ENCODE measurements at places on chromosomes 6 and 20.
A peak's percentile ranks its signal among the peaks of the same experiment; 100 is the strongest.

GRCh38 chr6:14067656-14068055, 49.9 kb upstream of the CD83 start:
- DNase-seq: no peak

DNA sequence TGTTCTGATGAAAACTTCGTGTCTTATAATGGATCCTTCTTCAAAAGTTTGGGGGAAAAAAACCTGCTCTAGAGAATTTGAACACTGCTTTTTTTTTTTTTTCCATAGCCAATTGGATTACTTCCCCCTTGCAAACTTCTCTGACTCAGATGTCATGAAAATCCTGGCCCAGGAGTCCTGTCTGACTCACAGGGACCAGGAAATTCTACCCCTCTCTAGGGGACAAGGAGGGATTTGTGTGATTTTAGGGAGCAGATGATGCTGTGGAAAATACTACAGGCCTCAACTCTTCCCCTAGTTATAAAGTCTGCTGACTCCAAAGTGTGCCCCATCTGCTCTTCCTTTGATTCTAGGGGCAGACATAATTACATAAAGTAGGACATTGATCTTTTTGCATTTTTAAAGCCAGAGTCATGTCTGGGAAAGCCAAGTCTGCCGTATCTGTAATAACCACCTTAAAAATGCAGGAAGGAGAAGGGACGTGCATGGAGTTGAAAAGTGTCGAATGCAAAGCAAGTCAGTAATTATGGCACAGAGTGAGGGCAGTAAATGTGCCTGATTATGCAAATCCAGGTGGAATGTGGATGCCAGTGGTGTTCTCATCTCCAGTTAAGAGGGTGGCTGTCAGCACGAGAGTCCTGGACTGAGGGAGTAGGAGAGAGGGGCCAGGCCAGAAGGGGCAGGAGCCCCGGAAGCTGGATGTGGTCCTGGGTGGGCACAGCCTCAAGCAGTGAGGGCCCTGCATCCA, 144.3 kb upstream of the SULF2 start:
- DNase-seq: no peak

DNA sequence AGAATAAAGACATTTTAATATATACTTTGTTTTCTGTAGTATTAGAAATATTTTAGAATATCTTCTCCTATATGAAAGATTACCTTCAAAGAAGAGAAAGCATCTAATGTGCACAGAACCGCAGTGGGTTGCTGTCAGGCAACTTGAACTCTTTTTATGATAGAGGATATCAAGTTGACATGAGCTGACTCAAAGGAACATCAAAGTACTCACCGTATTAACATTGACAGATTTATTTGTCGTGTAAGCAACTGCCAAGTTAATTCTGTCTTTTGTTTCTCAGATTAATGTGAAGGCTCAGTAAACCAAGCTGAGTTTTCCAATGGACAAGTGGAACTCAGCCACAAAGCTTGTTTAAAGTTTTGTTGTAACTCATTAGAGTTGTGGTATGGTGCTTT, 2.2 kb upstream of the GINM1 start:
- DNase-seq: no peak

- DNase-seq: no peak
Measured at GRCh38 chr6:42409581-42409980, 42.1 kb downstream of the TRERF1 start.

DNA sequence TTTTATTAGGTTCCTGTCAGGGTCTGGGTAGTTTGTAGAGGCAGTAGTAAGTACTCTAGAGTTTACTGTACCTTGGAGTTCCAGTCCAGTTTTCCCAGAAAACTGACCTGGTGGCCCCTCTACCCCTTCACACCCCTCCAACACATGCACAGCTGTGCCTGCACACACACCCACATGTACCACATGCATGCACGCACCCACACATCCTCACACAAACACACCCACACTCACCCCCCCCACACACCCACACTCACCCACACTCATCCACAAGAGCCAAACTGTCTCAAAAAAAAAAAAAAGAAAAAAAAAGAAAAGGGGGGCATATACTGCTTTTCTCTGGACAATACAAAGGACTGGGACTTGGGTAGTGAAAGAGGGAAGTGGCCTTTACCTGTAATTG, 570.5 kb downstream of the QKI start:
- no peak for DNase-seq

DNA sequence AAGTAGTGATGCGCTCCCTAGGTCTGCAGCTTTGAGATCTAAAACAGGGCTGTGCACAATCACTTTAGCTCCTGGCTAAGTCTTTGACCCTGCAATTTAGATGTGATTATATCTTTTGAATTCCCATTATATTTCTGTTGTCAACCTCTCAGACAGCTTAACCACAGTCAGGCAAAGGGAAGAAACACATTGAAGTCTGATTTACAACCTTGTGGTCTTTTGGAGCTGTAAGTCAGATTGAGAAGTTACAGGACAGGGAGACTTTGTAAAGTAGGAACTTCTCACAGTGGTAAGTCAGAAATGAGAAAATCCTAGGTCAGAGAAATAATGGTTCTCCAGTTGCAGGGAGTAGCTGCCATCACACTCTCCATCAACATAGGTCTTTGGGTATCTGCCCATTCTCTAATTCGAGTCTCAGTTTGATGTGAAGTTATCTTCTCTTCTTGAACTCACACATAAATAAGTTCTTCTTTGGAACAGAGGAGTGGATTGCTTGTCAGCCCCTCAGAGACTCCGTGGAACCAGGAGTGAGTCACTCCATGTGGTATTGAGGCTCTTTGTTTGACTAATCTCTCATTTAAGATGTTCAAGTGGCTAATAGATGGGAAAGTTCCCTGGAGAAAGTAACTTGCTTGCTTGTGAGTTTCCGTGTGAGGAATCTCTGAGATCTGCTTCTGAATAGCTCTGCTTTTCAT, 35.0 kb upstream of the SGK1 start:
- no peak for DNase-seq

DNA sequence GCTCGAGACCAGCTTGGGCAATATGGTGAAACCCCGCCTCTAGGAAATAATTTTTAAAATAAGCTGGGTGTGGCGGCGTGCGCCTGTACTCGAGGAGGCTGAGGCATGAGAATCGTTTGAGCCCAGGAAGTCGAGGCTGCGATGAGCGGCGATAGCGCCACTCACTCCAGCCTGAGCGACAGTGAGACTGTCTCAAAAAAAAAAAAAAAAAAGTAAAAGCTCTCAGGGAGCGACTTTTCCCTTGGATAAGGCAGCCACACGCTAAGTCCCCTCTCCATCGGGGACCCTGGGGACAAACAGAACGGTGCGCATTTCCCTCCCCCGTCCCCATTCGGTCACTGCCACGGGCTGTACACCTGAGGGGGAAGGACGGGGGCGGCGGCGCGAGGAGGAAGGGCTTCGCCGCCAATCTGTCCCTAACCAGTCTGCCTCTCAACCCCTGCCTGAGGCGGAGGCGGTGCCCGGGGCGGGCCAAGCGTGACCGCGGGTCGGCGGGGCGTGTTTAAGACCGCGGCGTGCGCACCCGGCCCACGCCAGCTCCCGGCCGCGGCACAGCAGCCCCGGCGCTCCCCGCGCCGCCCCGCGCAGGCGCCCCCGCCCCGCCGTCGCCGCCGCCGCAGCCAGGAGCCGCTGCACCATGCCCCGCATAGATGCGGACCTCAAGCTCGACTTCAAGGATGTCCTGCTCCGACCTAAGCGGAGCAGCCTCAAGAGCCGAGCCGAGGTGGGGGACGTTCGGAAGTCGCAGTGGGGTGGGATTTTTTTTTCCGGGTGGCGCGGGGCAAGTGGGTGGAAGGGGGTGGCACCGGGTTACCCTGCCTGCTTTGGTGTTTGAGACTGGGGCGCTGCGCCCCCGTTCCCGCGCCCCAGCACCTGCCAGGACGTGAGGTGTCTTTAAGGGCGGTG, at the start of gene GMPR:
GMPR (plus strand) TSS at position 531 of the 906 bp plus-strand sequence; CDS start at position 638, 107 bp downstream.
- peak; percentile 86 for DNase-seq

DNA sequence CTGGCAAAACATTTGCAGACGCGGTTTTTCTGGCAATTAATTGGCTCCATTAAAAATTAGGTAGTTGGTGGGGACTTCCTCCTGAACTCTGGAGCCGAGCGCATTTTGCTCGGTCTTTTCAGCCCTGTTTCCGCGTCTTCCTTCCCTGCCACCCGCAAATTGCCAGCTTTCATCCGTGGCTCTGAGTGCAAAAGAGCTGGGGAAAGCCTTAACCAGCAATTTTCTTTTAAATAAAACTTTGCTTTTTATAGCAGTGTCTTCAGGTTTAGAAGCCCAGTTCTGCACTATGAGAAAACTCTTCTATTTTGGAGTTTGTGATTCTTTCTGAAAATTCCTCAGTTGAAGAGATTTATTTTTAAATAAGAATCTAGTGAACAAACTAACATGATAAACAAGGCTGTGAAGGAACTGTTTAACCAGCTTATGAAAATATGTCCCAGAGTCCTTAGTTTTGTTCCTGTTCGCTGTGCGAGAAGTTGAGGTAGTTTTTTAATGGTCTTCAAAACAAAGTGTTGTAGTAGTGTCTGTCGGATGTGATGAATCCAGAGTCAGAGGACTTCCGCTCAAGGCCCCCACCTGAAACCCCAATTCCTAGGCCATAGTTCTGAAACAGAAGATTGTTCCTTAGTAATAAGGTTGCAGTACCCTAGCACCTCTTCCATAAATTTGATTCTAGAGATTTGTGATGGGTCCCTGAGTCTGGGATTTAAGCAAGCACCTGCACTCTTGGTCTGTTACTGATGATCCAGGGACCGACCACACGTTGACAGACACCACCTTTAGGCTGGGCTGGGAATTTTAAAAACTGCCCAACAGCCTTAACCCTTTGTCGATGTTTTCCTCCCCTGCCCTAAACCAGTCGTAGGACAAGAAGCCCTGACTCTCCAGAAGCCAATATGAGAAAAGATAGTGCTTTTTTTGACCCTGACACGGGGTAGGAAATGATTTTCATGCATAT, 950 bp downstream of the KCTD20 start:
- DNase-seq: peak; percentile 39

DNA sequence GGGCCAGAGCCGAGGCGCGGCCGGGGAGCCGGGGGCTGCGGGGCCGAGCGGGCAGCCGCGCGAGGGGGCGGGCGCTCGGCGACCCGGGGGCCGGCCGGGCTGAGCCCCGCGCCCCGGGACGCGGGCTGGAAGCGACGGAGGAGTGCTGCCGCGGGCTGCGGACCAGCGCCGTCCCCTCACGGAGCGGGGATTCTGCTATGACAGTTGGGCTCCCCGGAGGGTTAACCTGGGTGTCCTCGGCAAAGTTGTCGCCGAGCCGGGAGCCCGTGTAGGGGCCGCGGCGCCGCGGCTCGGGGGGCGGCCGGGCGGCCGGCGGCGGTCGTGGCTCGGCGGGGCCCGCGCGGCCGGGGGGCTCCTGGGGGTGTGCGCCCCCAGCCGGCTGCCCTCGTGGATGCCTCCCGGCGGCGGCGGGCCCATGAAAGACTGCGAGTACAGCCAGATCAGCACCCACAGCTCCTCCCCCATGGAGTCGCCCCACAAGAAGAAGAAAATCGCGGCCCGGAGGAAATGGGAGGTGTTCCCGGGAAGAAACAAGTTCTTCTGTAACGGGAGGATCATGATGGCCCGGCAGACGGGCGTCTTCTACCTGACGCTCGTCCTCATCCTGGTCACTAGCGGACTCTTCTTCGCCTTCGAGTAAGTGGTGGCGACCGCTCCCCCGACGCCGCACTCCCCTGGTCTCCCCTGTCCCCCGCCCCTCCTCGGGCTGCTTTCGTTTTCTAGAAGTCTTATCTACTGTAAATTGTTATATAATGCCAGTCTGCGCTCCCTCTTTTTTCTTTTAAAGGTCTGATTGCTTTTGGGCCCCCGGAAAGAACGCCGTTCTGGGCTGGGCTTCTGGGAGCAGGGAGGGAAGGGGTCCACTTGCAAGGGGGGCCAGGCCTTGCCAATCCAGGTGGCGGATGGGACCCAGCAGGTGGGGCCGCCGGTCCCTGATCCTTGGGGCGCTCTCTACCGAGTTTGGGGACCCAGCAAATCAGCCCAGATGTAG, 936 bp downstream of the ZDHHC14 start:
- peak; percentile 68 for DNase-seq

DNA sequence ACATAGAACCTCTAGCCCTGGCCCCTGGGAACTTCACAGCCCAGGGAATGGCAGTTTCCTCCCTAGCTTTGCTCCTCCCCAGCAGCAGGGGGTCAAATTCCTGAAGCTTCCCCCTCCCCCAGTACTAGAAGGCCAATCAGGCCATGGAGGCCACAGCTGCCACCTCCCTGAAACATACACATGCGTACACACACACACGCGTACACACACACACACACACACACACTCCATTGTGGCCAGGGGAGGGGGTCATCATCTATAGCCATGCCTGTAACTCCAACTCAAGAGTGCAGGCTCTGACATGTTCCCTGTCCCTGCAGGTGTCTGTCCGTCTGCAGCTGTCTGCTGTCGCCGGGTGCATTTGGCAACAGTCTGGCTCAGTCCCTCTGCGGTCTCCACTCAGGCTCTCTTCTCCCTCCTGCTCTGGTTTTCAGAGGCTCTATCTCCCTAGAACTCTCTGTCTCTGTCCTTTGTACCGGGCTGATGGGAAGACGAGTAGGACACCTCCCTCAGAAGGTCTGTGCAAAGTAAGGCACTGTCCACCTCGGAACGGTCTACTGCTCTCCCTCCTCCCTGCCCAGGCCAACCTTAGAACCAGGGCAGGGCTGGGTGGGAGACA, 1.4 kb downstream of the LRFN2 start:
- peak; percentile 21 for DNase-seq

DNA sequence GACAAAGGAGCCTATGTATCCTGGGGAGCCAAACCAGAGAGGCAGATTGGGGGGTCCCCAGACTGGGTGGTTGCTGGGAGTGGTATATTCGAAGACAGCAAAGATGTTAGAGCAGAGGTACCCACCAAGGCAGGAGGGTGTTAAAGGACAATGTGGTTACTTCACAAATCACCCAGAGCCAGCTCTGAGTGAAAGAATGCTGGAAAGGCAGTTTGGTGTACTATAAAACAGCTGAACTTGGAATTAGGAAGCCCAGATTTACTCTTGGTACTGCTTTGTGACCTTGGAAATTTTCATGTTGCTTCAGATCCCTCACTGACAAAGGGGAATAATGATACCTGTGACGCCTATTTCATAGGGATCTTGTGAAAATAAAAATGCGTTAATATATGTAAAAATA, 121.6 kb downstream of the CD164 start:
- DNase-seq: no peak

GRCh38 chr6:74768738-74769137, 437.1 kb downstream of the COL12A1 start:
- DNase-seq: no peak

DNA sequence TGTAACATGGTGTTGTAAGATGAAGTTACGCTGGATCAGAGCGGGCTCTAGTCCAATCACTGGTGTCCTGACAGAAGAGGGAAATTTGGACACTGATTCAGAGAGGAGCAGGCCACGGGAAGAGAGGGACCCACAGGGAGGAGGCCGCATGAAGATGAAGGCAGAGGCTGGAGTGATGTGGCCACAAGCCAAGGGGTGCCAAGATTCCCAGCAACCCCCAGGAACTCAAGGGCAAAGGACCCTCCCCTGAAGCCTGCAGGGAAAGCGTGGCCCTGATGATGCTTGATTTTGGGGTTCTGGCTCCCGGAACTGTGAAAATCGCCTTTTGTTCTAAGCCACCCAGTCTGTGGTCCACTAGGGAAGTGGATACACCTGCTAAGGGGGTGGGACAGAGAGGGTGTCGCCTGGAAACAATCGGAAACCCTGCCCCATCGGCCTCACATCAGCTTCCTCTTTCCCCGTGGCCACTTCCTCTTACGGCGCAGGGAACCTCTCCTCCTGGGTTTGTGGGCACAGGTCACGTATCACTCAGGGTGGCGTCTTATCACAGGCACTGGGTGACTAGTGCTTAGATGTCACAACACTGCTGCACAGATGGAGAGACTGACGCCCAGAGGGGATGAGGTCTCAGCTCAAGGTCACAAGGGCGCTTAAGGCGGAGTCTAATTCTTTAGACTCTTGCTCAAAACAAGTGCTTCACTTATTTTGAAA, 58.0 kb downstream of the SULF2 start:
- DNase-seq: peak; percentile 49

GRCh38 chr6:126805861-126806260, 312.6 kb upstream of the RSPO3 start:
- no peak for DNase-seq

All from colonic mucosa (tissue), 4 donors.